ENCODE measurements at places on chromosomes 1 and 21.

- no peak for DNase-seq
These were observed 289.7 kb upstream of the DPYD start for GRCh38 chr1:98210563-98210962.

- DNase-seq: no peak
These were observed 363.1 kb upstream of the RUNX1 start for GRCh38 chr21:35412231-35412630.

- DNase-seq: no peak
These were observed 36.5 kb upstream of the LRRC3 start for GRCh38 chr21:44418876-44419230.

- DNase-seq: no peak
These were observed 61.0 kb downstream of the SMYD2 start for GRCh38 chr1:214341932-214342331.

DNA sequence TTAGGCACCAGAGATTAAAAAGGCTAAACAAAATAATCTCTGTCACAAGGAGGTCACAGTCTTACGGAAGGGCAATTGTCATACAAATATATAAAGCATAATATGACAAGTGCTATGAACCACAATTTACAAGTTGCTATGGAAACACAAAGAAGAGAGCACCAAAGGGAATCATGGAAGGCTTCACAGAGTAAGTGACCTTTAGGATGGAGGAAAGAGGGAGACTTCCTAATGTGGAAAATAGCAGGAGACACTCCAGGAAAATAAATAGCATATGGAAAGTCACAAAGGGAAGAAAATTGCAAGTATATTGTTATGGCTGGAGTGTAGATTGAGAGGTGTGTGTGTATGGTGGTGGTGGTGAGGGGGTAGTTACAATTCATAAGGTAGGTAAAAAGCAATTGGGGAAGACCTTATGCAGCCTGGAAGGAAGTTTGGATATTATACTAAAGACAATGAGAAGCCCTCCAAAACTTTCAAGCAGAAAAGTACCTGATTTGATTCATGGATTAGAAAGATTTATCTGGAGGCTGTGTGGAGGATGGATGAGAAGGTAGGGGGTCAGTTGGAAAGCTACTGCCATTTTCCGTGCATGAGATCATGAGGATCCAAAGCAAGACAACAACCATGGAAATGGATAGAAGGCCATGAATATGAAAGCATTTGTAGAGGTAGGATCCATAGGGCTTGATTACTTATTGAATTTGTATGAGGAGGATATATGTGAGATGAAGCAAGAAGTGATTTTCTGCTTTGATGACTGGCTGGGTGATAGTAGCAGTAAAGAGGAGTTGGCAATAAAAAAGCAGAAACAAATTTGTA is 61.7 kb downstream of the SAMSN1 start:
- DNase-seq: no peak

GRCh38 chr1:36606641-36607262 is 124.0 kb upstream of the CSF3R start:
- no peak for DNase-seq

DNA sequence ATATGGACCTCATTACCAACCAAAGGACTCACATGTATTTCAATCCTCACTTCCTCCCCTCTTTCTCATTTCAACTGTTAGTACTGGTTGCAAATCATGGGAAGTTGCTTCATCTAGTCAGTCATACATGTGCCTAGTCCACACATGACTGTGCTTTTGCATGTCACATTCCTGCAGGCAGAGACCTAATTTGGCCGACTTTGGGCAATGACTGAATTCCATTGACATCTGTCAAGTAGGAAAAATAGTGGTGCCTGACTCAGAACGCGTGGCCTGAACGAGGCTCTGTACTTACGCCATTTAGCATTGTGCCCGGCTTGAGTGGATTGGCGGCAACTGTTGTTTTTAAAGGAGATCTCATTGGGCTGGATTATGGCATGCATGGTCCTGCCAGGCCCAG is 18.0 kb downstream of the PTPRU start:
- DNase-seq: peak; percentile 47

DNA sequence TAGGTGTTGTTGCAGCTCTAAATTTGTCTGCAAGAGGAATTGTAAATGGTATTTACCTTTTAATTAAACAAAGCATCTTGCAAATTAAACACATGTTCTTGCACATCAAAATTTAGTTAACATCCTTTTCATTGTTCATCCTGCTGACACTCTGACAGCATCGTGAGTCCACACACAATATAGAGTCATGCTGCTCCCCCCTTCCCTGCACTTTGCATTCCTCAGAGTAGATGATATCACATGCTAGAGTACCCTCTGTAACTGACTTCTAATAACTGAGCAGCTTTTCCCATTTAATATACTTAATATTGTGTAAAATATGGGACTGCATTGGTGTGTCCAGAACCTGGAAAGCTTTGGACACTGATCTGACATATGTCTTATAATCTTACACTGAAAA is 138.8 kb upstream of the DPYD start:
- peak; percentile 27 for DNase-seq

DNA sequence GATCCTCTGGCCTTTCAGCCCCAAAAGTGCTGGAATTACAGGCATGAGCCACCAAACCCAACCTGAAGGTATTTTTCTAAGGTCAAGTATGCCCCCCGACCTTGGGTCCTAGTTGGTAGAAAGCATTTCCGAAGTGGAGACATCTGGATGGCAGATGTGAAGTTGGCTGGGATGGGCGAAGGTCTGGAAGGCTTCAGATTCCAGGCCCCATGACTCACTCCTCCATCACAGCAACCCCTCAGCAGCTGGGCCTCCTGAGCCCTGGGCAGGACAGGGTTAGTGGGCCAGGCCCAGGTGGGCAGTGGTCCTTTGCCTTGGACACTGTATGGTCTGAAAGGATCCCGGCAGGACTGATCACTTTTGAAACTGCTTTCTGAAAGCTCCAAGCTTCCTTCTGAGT is 23.3 kb downstream of the NAV1 start:
- peak; percentile 67 for DNase-seq

GRCh38 chr1:171221665-171222591 is 26.4 kb upstream of the FMO1 start:
- DNase-seq: peak; percentile 75

- peak; percentile 74 for DNase-seq
These were observed 5.1 kb downstream of the LMNA start for GRCh38 chr1:156119503-156120209.

DNA sequence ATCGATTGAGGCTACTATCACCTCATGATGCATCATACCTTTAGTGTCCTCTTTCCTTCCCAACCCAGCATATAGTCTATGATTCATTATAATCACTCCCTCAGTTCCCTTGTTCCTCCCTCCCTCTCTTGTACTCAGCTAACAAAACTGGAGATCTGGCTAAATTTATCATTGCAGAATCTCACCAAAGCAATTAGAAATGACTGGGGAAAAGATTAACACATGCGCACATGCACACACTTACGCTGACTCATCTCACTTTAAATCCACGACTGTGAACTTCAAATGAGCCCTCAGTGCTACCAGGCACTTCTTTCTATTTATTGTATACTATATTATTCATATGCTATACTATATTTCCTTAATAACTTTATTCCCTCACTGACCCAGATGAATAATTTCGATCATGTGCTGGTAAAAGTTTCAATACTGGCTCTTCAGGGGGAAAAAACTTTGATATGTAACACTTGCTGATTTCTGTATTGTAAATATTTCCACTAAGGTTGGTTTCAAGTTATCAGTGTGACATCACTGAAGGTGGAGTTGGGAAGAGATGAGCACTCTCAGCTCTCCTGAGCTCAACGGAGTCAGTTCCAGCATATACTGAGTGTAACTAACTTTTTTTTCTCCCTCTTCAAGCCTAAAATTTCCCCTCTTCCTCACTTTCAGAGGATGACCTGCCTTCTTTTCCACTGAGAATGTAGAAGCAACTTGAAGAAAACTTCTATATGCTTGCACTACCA is 613.7 kb upstream of the B3GALT2 start:
- no peak for DNase-seq

- DNase-seq: peak; percentile 38
These were observed 80.3 kb downstream of the RUNX3 start for GRCh38 chr1:24849672-24850295.

DNA sequence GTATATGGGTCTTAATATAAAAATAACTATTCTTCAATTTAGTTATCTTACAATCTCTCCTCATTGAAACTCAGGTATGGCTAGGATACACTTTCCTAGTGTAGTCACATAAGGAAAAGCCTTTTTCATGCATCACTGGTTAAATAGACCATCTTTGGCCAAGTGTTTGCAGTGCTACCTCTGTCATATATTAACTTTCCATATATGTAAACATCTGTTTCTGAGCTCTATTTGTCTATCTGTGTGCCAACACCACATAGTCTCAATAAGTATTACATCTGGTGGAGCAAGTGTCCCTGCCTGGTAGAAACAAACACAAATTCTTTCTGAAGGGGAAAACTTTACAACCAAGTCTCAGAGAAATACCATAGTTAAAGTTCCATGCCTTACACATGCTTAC is 134.6 kb downstream of the TSEN15 start:
- DNase-seq: no peak

- peak; percentile 78 for DNase-seq
These were observed 134.7 kb downstream of the KAZN start for GRCh38 chr1:14733048-14733778.

GRCh38 chr1:19462781-19463503 is 22.4 kb downstream of the CAPZB start:
- DNase-seq: no peak

DNA sequence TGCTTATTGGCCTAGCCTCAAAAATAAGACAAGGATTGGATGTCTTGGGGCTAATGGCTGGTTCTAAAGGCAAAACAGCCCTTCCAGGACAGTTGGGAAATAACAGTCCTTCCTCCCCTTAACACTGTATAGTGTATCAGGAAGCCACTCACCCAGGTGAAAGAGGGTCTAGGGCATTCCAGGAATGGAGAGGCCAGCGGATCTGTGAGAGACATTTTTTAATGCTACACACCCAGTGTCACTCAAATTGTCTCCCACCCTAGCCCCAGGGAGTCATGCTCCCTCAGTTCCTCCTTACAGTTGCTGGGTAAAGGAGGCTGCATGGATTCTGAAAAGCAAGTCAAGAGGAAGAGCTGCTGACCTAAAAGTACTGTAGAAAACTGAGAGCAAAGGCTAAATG is 24.1 kb upstream of the EXO1 start:
- no peak for DNase-seq

- peak; percentile 90 for DNase-seq
These were observed 11.1 kb downstream of the ADPRS start for GRCh38 chr1:36099681-36100341.

GRCh38 chr21:33112681-33113080 is 42.7 kb downstream of the OLIG1 start:
- DNase-seq: no peak

GRCh38 chr1:201990427-201990826 is 8.0 kb downstream of the RNPEP start:
- DNase-seq: no peak

DNA sequence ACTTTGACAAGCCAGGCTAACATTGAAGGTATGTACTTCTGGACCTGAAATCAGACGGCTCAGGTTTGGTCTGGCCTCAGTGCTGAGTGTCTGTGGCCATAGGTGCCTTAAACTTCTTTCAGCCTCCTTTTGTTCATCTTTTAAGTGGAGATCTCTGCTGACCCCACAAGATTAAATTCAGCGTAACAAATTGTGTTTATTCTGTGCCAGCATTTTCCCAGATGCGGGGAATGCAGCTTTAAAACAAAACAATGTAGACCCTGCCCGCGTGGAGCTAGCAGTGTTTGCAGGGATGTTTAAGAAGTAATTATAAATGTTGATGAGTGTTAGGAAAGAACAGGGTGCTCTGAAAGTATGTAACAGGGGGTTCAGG is 923 bp downstream of the CAP1 start:
- no peak for DNase-seq

- no peak for DNase-seq
These were observed 153.7 kb upstream of the C1orf174 start for GRCh38 chr1:4053774-4054173.
